ENCODE measurements at places on chromosomes 3 and 15.

- DNase-seq, result no peak
Observed at GRCh38 chr15:90029024-90029423, 27.9 kb downstream of the ZNF710 start.

DNA sequence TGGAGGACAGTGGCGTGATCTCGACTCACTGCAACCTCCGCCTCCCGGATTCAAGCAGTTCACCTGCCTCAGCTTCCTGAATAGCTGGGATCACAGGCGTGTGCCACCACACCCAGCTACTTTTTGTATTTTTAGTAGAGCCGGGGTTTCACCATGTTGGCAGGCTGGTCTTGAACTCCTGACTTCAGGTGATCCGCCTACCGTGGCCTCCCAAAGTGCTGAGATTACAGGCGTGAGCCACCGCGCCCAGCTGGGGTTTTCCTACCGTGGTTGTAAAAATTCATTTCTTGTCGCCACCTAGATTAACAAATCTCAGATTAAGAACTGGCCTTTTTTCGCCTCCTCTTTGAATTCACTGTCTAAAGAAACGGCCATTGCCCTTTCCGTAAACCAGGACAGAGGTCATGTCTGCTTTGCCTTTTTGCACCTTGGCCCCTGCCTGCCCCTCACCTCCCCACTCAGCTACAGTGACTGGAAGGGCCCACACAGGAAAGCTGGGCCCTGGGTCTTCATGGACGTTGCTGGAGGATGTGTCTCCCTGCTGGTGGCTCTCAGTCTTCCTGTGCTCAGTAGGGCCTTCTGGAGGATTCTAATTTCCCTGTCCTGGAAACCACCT lies 17.2 kb downstream of the ZNF710 start:
- no peak for DNase-seq

DNA sequence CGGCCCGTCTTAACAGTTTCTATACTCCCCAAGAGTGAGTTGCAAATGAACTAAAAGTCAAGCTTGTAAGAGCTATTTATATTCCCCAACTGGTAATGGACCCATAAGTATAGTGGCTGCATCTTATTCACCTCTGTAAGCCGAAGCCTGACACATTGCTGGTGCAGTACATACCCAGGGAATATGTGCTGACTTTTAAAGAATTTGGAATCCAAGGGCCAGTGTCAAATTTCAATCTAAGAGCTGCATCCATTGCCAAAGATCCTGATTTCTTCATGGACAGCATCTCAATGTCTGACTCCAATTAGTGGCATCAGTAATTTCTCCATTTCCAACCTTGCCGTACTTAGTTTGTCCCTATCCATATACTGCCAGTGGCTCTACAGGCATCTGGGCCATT lies 42.0 kb downstream of the FRMD4B start:
- no peak for DNase-seq

GRCh38 chr15:90879730-90880366 lies 4.5 kb upstream of the FES start:
- DNase-seq, result no peak

DNA sequence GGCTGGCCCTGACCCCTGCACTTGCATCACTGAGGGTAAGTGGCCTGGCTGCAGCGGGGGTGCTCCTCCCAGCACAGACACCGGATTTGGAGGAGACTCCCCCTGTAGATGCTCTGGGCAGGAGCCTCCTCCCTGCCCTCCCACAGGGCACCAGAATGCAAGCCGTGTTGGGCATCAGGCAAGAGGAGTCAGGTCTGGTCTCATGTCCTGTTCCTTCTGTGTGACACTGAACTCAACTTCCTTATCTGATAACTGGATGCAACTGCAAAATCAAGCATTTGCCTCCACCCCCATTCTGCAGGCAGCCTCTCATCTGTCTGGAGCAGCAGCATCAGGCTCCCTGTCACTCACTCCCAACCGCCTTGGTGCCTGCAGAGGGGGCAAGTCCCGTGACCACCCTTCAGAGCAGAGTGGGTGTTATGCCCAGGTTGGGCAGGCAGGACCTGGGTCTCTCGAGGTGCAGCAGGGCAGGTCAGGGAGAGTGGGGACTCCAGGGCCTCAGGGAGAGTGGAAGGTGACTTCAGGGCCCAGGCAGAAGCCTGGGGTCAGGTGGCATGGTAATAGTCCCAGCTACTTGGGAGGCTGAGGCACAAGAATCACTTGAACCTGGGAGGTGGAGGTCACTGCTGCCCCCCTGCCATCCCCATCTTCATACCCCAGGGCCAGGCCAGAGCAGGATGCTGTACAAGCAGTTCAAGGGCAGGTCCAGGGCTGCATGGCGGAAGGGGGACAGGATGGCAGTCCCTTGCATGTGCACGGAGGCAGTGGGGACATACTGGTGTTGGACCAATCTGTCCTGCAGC lies 10.5 kb upstream of the RPL29 start:
- no peak for DNase-seq

- no peak for DNase-seq
Observed at GRCh38 chr15:70437882-70438451, 325.4 kb downstream of the UACA start.

DNA sequence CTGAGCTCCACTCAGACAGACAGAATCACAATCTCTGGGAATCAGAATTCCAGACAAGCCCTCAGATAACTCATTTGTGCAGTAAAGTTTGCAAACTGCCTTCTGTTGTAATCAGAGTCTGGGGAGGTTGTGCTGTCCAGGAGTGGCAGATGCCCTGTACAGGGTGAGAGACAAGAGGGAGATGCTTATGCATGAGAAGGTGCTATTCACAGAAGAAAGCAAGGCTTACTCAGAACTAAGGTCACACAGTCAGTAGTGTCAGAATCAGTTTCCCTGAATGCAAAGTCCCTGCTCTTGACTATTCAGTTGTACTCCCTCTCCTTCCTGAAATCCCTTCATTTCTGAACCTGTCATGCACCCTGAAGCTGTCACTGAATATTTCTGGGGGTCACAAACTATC lies 43.7 kb downstream of the SRPRB start:
- no peak for DNase-seq

GRCh38 chr15:71252044-71252739 lies 136.9 kb downstream of the THSD4 start:
- DNase-seq, result no peak

DNA sequence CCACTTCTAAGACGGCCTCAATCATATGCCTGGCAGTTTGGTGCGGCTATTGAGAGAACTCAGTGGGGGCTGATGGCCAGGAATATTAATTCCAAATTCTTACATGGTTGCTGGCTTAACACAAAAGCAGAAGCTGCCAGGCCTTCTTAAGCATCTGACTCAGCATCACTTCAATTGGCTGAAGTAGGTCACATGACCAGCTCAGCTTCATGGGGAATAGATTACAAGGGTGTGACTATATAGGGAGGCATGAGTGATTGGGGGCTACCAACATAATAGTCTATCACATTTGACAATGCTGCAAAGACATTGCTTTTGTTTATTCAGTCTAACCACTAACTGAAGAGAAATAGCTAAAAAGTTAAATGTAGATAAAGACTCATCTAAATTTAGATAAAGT lies 101.6 kb upstream of the ANKRD28 start:
- no peak for DNase-seq

GRCh38 chr15:40290545-40290917 lies 7.7 kb upstream of the ANKRD63 start:
- DNase-seq, result no peak

DNA sequence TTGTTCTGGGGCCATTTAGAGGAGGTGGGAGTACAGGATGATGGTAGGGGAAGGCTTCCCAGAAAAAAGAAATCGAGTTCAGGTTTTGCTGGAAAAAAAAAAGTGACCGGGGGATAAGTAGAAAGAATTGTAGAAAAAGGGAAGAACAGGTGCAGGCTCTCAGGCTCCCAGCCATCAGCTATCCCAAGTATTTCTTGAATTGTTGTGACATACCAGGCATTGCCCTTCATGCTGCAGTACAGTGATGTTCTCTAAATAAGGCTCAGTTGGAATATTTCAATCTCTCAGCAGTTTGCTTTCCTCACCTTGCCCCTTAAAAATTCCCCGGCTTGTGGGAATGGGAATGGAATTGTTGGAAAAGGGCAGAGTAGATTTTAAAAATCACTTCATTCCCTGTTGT lies 82.5 kb upstream of the RGMA start:
- DNase-seq, result no peak

DNA sequence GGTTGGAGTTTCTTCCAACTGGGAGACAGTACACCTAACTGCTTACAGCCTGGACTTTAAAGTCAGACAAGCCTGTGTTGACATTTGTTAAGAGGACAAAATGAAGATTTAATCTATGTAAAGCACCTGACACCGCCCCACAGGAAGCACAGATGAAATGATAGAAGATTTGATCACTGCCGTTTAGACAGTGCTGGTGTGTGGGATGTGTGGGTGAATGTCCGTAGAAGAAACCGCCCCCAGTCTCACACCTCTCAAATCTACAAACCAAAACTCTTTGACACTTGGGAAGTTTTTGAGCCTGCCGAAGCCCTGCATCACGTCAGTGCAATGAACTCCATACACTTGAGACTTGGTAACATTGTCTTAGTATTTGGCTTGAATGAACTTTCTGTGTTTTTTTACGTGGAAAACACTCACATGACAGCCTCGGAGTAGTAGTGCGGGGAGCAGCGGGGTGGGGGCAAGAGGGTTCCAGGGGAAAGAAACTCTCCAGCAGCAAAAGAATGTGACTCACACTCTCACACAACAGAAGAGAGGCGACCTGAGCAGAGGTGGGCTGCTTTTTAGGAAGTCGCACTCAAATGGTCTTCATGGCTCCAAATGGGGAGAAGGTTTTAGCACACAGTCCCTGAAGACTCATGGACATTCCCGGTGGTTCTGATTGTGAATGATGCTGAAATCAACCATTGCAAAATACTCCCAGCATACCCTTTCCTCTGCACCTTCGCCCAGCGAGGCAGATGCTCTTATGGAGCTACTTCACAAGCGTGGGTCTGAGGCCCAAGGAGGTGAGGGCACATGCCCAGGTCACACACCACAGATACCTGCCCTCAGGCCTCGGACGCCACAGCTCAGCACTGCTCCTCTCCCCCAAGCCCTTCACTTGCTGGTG lies 79.2 kb downstream of the SRGAP3 start:
- DNase-seq, result no peak

DNA sequence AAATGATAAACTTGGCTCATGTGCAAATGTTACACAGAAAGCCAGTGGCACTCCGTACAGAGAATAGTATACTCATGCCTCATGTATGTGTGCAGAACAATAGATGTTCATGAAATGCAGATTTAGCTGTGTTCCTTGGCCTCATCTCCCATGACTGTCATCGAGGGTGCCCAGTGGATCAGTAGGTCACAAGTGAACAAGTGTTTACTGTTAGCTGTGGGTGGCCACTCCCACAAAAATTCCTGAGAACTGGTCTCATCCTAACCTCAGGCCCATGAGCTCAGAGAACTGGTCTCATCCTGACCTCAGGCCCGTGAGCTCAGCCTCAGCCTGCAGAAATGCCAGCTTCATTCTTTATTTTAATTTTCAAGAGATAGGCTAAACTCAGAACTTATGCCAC lies 124.1 kb downstream of the GADL1 start:
- no peak for DNase-seq

DNA sequence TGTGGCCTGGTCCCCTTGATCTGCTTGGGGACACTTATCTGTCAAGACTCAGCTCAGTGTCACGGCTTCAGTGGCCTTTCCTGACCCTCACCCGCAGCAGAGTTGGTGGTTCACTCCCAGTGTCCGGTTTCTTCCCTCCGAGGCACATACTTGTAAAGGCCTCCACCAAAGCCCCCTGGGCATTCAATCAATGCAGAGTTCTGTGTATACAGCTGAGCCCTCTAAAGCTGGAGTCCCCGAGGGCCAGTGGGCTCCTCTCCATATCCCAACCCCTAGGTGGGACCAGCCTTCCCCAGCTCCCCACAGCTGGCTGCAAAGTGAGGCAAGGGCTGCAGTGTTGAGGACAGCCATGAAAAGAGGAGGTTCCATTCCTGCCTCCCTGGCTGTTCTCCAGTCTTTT lies 70.9 kb upstream of the RGMA start:
- DNase-seq, result no peak

- DNase-seq, result no peak
Observed at GRCh38 chr3:191263850-191264249, 64.8 kb downstream of the OSTN start.

GRCh38 chr3:69288161-69288895 lies 97.6 kb downstream of the FRMD4B start:
- DNase-seq, result no peak

DNA sequence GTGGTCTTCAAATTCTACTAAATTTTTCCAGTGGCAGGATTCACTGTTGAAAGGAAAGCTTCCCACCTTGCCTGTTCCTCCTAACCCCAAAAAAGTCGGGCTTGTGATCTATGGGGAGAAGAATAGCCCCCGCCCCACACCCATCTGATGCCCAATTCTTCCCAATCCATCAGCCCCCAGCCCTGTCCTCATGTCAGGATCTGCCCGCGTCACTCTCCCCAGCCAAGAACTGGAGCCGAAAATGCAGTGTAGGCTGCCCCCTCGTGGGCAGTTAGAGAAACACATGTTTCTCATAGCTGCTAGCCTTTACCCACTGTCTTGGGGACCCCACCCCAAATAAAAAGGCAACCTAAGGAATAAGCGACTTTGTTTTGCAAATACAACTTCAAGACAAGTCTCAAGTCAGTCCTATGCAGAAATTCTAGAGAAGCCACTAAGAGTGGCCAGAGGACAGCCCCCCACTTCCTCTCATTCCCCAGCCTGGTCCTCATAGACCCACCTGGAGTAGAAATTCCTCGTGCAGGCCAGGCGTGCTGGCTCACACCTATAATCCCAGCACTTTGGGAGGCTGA lies 13.0 kb upstream of the CSK start:
- peak; percentile 42 for DNase-seq

GRCh38 chr3:32725721-32726120 lies 40.7 kb downstream of the CNOT10 start:
- no peak for DNase-seq

DNA sequence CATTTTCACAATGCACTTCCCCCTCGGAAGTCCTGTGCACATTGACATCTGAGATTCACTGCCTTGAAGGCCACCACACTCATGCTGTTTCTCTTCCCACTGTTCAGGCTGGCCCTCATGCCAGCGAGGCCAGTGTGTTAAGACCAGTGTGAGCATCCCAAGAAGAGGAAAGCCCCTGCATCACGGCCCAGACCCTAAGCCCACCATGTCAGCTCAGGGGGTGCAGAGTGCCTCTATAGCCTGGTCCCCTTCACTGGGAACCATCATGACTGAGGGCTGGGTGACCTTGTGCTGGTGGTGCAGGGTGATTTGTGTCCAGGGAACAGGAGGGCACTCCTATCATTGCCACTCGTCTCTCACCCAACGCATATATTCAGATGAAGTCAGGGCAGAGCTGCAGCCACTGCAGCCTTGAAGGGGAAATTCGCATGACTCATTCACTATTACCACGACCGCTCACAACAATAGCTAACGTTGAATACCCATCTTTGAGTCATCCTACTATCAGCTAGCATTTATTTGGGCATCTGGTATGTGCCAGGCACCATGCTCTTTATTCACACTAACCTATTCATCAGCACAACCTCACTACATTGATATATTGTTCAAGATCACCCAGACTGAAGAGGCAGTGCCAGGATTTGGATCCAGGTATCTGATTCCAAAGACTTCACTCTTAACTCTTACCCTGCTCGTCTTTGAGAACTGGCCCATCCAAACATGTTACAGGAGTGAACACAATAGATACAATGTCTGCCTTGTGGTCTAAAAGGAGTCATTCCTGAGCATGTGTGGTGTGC lies 58.8 kb upstream of the SLC6A11 start:
- DNase-seq, result no peak
